ENCODE measurements at places on chromosomes 7 and 10. TPM values are rescaled to one million over a fixed set of nuclear protein-coding genes. Genes with fewer than 3 reads are reported as not detected.

DNA sequence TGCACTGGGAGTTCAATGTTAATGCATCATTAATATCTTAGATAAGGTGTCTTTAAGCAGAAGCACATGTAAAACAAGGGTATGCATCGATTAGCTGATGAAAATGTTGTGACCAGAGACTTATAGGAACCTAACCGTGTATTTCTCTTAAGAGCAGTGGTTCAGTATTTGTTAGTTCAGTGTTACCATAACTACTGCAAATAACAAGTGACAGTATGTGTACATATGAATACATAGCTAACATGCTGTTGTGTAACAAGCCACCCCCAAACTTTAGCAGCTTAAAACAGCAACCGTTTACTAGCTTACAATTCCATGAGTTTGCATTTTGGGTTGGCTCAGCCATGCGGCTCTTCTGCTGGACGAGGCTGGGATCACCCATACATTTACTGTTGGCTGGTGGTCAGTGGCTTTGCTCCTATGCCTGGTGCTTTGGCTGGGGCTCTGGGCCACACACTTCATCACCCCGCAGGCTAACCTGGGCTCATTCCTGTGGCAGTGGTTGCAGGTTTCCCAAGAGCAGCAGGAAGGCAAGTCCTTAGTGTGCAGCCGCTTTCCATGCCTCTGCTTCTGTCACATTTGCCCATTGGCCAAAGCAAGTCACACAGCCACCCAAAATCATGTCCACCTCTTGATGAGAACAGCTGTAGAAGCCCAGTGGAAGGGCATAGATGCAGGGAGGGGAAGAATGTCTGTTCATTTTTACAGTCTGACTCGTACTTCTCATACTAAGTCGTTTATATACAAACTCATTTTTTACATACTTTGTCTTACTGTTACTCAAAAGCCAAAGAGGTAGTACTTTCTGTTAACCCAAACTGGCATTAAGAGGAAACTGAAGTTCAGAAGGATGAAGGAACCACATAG is 103.3 kb upstream of the GATA3 start:
- no peak overlapping the region for H3K4me3 ChIP-seq
- DNase-seq = no peak
- no peaks in the 10 kb centered on the region for H3K36me3 ChIP-seq
- no peaks in the 10 kb centered on the region for H3K4me1 ChIP-seq

GRCh38 chr7:29194206-29194593 is 375 bp upstream of the CHN2 start:
- no peak for DNase-seq
- peaks cover 2% of the 10 kb centered on the region for H3K4me1 ChIP-seq
- H3K27me3 ChIP-seq = peaks cover 32% of the 10 kb centered on the region
- no peaks in the 10 kb centered on the region for H3K36me3 ChIP-seq
- peak overlapping the region; percentile 66 for H3K4me3 ChIP-seq

- no peak overlapping the region for H3K27ac ChIP-seq
- H3K4me3 ChIP-seq = no peak overlapping the region
- peaks cover 4% of the 10 kb centered on the region for H3K4me1 ChIP-seq
- DNase-seq = no peak
Observed at GRCh38 chr7:36048902-36049240, 104.2 kb upstream of the EEPD1 start.

DNA sequence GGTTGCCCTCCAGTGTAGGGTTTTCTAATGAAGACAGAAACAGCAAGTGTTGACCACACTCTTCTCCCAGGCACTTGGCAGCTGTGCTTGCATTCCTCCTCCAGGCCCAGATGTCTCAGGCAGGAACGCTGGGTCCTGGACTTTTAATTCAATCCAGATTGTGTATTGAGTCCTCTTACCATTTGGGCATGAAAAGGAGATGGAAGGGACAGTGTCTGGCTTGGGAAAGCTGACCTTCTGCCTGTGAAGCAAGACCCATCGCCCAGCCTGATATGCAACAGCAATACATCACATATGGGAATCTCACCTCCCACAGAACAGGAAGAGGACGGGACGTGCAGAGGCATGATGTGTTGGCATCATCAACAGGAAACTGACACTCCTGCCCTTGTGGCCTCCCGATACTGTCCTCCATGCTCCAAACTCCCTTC is 174.4 kb upstream of the LYZL2 start:
- H3K27me3 ChIP-seq = no peaks in the 10 kb centered on the region
- H3K36me3 ChIP-seq = no peaks in the 10 kb centered on the region
- H3K27ac ChIP-seq = no peak overlapping the region
- DNase-seq = no peak

DNA sequence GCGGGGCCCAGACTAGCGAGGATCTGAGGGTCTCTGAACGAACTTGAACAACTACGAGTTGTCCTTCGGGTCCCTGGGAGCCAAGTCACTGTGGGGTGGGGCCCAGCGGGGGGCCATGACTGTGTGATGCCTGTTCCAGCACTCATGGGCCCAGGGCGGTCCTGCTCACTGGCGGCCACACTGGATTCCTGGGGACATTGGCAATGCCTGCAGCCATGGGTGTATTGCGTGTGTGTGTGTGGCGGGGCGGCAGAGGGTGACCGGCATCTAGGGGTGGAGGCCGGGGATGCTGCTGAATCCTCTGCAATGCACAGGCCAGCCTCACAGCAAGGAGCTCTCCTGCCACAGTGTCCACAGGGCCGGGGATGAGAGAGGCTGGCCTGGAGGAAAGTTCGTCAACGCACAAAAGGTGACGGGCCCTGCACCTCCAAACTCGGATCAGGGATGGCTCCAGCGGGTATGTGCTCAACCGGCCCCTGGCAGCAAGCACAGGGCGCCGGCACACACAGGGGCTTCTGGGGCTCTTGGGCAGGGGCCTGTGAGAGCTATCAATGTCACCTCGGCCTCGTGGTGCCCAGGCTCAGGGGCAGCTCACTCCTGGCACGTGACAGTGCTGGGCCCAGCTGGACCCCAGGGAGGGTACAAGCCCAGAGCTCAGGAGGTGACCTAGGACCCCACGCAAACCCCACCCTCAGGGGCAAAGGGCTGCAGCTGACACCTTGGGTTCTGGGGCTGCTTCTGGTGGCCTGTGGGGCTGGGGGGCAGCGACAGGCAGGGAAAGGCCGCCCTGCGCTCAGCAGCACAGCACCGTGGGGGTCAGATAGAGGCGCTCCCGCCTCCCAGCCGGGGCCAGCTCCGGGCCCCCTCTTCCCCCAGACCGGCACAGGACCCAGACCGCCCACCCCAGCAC is 27.9 kb downstream of the PAPOLB start:
- peaks cover 4% of the 10 kb centered on the region for H3K4me1 ChIP-seq
- H3K27ac ChIP-seq = no peak overlapping the region
- H3K36me3 ChIP-seq = no peaks in the 10 kb centered on the region

DNA sequence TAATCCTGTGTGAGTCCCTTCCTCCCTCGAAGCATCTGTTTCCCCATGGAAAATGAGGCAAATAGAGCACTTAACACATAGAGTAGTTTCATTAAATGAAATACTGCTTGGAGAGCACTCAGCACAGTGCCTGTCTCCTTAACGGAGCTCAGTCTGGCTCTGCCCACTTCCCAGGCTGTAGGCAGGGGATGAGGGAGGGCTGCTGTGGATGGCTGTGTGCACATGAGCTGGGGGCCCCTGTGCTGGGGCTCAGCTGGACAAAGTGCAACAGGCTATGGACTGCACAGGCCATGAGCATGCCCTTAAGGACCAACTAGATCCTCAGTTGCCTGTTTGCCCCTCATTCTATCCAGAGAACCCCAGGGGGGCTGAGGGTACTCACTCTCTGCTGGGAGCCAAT is 14.5 kb downstream of the ZCCHC24 start:
- DNase-seq = no peak
- H3K27ac ChIP-seq = no peak overlapping the region
- no peaks in the 10 kb centered on the region for H3K27me3 ChIP-seq
- no peaks in the 10 kb centered on the region for H3K4me1 ChIP-seq

- no peak for DNase-seq
- no peak overlapping the region for H3K27ac ChIP-seq
- no peaks in the 10 kb centered on the region for H3K4me1 ChIP-seq
- H3K27me3 ChIP-seq = peaks cover under 1% of the 10 kb centered on the region
- H3K36me3 ChIP-seq = no peaks in the 10 kb centered on the region
Observed at GRCh38 chr10:122733931-122734665, 34.5 kb upstream of the C10orf120 start.

Gene BLNK
- total RNA-seq = not detected

Gene PIK3CG
- total RNA-seq = 20.8 TPM

DNA sequence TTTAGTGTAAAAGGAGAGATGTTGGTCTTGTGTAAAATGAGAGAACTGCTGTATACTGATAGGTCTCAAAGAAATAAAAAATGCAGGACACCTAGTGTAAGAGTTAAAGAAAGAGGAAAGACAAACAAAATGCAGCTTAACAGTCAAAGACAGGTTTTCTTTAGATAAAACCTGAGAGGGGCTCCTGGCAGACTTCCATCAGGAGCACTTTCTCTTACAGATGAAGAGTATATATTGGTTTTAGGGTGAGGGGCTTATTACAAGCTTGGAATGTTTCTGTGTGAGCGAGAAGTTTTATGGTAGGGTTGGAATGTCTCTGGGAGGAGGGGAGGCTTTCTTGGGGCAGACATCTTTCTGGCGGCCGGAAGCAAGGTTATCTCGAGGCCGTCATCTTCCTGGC is 16.2 kb downstream of the ACBD7 start:
- no peak overlapping the region for H3K27ac ChIP-seq
- no peak overlapping the region for H3K4me3 ChIP-seq
- no peaks in the 10 kb centered on the region for H3K36me3 ChIP-seq
- no peaks in the 10 kb centered on the region for H3K27me3 ChIP-seq

- DNase-seq = no peak
- no peak overlapping the region for H3K27ac ChIP-seq
- H3K27me3 ChIP-seq = no peaks in the 10 kb centered on the region
- no peak overlapping the region for H3K4me3 ChIP-seq
- peaks cover 30% of the 10 kb centered on the region for H3K4me1 ChIP-seq
Observed at GRCh38 chr10:35443858-35444257, 107.5 kb downstream of the CCNY start.

DNA sequence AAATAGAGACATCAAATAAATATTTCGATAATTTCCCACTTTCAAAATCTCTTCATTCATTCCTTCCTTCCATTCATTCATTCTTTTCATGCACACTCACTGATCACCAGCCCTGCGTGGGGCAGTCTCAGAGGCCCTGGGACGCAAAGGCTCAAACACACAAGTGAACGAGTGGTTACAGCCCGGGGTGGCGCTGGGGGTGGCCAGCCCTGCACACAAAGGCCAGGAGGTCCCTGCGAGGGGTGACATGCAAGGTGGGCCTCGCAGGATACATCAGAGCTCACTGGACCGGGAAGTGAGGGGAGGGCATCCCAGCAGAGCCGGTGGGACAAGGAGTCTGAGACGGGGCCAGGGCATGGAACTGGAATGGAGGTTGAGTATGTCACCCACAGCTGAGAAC is 29.9 kb upstream of the TTYH3 start:
- no peak overlapping the region for H3K27ac ChIP-seq
- no peaks in the 10 kb centered on the region for H3K27me3 ChIP-seq
- no peak overlapping the region for H3K4me3 ChIP-seq
- no peaks in the 10 kb centered on the region for H3K4me1 ChIP-seq
- DNase-seq = no peak

GRCh38 chr7:50298811-50299562 is 5.5 kb upstream of the IKZF1 start:
- no peaks in the 10 kb centered on the region for H3K36me3 ChIP-seq
- H3K27ac ChIP-seq = no peak overlapping the region
- peaks cover 28% of the 10 kb centered on the region for H3K4me1 ChIP-seq
- no peak for DNase-seq
- H3K4me3 ChIP-seq = no peak overlapping the region
- H3K27me3 ChIP-seq = no peaks in the 10 kb centered on the region

DNA sequence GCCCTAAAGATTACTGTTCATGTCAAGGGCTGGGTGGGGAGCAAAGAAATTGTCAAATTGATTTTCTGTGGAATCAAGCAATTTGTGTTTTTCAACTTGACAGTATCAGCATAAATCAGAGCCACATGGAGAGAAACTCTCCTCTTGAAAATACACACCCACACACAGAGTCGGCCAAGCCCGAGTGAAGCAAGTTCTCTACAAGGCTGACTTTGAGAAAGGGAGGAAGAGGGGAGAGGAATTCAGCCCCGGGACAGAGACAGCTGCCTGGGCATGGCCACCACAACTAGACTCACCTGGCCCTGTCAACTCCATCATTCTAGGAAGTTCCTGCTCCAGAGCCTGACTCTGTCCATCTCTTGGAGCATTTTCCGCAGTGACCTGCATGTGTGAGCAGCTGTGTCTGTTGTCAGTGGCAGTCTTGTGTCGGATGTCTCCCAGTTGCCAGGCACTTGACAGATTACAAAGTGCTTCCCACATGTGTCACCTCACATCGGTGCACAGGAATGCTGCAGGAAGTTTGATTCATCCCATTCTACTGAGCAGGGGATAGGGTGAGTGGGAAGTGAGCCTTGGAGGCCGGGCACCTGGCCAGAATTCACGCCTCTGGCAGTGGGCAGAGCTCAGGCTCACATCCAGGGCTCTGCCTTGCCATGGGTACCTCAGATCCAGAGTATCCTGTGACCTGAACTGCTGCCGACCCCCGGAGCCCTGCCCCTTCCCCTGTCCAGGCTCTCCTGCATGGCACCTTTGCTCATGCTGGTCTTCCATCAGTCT is 37.9 kb downstream of the ADAM12 start:
- H3K27me3 ChIP-seq = no peaks in the 10 kb centered on the region
- no peak overlapping the region for H3K27ac ChIP-seq
- H3K36me3 ChIP-seq = no peaks in the 10 kb centered on the region
- DNase-seq = no peak
- no peaks in the 10 kb centered on the region for H3K4me1 ChIP-seq

DNA sequence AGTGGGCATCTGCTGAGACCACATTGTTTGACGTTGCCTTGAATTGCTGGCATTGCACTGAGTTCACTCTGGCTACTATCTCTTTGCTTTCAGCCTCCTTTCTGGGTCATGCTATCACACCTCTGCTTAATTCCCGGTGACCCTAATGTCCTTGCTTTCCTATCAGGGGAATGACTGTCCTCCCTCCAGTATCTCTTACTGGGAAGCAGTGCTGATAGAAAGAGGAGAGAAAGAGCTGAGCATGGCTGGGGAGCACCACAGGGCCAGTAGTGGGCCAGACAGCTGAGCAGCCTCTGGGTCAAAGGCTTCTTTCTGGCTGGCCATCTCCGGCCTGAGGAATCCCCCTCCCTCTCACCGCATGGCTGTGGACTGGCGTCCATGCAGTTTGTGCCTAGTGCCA is 428.7 kb downstream of the INHBA start:
- H3K4me1 ChIP-seq = no peaks in the 10 kb centered on the region
- no peaks in the 10 kb centered on the region for H3K36me3 ChIP-seq
- DNase-seq = no peak
- no peak overlapping the region for H3K27ac ChIP-seq
- no peak overlapping the region for H3K4me3 ChIP-seq

GRCh38 chr10:11794566-11794965 is 28.6 kb upstream of the PROSER2 start:
- H3K27me3 ChIP-seq = no peaks in the 10 kb centered on the region
- H3K36me3 ChIP-seq = no peaks in the 10 kb centered on the region
- no peak overlapping the region for H3K4me3 ChIP-seq
- no peak for DNase-seq
- no peak overlapping the region for H3K27ac ChIP-seq

Gene GIMAP6
- 14.3 TPM for total RNA-seq

Measured in CD4-positive, alpha-beta T cell (primary cell).